ENCODE measurements at places on chromosomes 4 and X.

GRCh38 chr4:95263960-95264359 lies 284.8 kb downstream of the UNC5C start:
- DNase-seq: no peak

DNA sequence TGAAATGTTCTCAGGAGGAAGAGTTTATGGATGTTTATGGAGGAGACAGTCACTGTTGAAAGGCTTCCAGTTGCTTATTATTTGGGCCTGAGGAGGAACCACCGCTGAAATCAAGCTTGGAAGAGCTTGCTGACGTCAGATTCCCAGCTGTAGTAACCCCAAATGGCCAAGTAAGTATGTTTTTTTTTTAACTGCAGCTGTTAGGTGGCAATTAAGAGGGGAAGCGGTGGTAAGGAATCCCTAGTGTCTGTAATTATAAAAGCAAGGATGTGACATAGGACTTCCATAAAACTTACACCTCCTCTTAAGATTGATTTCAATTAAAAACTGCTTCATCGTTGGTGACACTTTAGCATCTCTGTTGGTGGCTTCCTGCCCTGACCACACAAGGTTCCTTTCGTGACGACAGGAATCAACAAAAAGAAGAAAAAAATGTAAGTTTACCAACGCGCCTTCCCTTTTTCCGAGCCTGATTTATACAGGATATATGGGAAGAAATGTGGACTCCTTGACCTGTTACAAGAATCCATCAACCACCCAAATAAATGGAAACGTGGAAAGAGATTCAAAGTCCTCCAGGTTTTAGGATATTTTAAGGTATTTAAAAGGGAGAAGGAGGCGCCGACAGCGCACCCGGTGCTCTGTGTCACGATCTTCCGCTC lies 884 bp downstream of the RELL1 start:
- DNase-seq: peak; percentile 32

- no peak for DNase-seq
Observed at GRCh38 chrX:107924136-107924746, 57.9 kb downstream of the TEX13B start.

DNA sequence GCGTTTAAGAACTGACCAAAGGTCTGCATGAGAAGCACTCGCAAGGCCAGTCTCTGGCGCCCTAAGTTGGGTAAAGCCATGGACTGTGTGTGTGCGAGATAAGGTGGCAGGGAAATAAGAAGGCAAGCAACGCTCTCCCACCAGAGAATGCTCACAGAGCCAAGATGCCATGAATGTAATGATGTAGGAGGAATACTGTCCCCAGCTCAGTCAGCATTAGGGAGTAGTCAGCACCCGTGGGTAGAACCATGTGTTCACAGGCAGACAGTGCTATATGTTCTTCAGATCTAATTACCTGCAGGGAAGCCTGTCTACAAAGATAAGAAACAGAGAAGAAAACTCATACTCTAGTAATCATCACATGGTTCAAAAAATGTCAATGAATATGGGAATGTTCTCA lies 68.8 kb downstream of the SEC24D start:
- no peak for DNase-seq

DNA sequence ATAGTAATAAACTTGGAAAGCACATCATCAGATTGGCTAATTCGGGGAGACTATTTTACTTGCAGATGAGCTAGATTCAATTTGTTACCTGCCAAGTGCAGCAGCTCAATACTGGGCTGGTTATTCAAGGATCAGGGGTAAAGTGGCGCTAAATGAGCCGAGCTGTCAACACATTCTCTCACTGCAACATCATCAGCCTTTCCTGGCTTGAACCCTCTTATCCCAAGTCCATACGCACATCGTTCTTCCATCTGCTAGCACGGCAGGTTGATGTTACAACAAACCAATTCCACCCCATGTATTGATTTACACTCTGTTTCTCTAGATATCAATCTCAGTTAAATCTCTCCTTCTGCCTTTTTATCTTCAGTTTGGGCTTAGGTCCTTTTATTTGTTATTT lies 2101.5 kb upstream of the AGA start:
- no peak for DNase-seq

DNA sequence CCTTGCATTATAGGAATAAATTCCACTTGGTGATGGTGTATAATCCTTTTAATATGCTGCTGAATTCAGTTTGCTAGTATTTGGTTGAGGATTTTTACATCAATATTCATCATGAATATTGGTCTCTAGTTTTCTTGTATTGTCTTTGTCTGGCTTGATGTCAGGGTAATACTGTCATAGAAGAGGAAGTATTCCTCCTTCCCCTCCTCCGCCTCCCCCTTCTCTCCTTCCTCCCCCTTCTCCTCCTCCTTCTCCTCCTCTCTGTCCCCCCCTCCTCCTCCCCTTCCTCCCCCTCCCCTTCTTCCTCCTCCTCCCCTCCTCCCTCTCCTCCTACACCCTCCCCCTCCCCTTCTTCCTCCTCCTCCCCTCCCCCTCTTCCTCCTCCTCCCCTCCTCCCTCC lies 65.8 kb downstream of the RGS12 start:
- no peak for DNase-seq

DNA sequence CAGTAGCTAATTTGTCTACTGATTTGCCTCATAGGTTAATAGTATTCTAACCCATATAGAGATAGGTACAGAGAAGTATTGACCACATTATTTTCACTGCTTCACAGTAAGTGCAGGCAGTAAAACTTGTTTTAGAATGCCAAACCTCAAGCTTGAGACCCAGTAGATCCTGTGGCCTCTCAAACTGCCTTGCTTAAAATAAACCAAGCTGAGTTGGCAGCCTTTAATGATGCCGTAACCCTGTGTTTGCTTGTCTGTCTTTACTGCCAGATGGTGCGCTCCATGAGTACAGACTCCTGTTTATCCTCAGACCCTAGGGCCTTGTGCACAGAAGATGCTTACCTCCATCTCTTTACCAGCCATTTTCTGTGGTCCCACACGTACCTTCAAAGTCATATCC lies 50.8 kb downstream of the ANXA3 start:
- DNase-seq: no peak

GRCh38 chr4:112944006-112944405 lies 105.4 kb upstream of the ANK2 start:
- no peak for DNase-seq

DNA sequence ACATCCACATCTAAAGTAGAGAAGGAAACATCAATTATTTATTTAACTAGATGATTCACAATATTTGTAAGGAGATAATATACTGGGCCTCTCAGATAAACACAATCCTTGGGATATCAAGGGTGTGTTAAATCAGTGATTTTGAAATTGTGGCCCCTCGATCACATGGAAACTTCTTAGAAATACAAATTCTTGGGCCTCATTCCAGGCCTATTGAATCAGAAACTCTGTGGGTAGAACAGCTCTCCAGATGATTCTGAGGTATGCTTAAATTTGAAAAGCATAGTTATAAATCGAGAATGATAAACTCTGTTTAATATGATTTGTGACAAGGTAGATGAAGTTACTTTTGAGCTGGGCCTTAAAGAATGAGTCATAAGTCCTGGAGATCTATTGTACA lies 64.3 kb upstream of the GPR174 start:
- no peak for DNase-seq
